ENCODE measurements at places on chromosomes 12 and 14.

DNA sequence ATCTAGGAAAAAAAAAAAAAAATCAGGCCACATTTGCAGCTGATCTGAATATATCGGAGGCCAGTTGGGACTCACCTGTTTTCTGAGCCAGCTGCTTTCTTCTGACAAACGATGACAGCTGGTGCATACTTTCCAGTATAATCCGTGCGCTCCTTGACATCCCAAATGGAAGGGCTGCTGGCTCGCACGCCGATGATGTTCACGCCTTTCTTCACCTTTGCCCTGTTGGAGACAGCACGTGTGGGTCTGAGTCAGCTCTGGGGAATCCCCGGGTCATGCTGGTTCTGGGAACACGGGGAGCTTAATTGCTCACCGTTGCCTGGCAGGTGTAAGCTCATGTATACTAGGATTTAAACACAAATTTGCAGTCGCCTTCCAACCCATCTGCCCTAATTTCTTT lies 372.8 kb downstream of the TMEM132D start:
- DNase-seq, result peak; percentile 72

DNA sequence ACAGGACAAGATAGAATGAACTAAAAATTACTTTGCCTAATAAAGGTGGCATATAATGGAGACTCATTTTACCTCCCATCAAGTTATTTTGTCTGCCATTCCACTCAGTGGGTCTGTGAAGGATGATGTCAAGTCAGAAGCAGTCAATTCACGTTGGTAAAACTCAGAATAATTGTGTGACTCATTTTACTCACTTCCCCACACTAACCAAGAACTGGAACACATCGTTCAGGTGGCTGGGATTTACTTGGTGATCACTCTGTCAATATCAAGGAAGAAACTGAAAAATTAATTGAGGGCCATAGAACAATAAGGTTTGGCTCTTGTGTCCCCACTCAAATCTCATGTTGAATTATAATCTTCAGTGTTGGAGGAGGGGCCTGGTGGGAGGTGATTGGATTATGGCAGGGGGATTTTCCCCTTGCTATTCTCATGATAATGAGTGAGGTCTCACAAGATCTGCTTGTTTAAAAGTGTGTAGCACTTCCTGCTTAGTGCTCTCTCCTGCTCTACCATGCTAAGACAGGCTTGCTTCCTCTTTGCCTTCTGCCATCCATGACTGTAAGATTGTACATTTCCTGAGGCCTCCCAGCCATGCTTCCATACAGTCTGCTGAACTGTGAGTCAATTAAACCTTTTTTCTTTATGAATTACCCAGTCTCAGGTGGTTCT lies 35.7 kb upstream of the GTF2A1 start:
- DNase-seq, result no peak

- no peak for DNase-seq
These were observed 8.5 kb downstream of the CDCA4 start for GRCh38 chr14:105012171-105012985.

GRCh38 chr14:93430315-93431035 lies at the start of gene UNC79:
Gene UNC79 (plus strand): TSS chr14:93430939. CDS start chr14:93431030, 91 bp downstream.
- DNase-seq, result peak; percentile 80

- DNase-seq, result no peak
These were observed 8.9 kb downstream of the TGFB3 start for GRCh38 chr14:75972801-75973421.

GRCh38 chr14:77843651-77844050 lies 43.7 kb downstream of the ADCK1 start:
- no peak for DNase-seq

DNA sequence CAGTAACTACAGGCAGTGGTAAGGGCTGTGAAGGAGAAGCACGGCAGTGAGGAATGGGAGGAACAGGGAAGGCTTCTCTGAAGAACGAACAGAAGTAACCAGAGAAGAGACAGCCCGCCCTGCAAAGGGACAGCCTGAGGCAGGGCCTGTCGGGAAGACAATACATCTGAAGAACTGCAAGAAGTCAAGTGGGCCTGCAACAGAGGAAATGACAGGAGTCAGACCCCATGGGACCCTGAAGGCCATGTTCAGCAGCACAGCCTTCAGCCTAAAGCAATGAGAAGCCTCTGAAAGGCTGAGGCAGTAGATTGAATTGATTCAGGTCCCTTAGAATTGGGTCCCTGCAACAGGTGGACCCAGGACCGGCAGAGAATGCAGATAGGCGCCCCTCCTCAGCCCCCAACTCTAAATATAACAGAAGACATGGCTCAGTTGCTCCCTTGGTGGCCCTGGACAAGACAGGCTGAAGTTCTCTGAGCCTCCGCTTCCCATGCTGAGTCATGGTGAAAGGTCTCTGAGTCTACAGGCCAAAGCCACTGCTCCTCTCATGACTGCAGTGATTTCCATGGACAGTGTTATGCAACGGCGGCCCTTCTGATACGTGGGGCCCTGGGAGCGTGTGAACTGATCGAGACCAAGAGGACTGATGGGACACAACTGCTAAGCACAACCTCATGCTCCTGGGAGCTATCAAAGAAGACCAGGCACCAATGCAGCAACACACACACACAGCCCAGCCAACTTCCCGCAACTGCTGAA lies 10.8 kb upstream of the ACTR6 start:
- no peak for DNase-seq

GRCh38 chr12:108689314-108690190 lies 41.8 kb downstream of the CORO1C start:
- DNase-seq, result no peak

GRCh38 chr12:106605254-106605653 lies 22.4 kb downstream of the RFX4 start:
- no peak for DNase-seq

GRCh38 chr14:69980457-69981425 lies 101.5 kb downstream of the SMOC1 start:
- DNase-seq, result peak; percentile 32

DNA sequence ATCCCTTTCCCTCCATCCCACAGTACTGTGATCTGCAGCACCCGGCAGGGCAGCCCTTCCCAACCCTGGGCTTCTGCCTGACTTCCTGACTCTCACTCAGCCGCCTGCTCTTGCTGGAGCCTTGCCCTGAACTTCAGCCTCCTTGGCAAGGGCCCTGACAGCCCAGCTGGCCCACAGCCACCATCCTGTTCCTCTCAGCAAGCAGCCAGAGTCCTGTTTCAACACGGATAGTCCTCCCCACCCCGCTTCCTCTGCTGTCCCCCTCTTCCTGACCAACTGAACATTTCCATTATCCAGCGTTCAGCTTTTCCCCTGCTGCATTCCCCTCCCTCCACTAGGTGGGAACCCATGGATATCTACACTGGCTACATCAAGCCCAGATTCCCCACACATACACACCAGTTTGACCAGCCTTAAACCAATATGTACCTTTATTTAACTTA lies 74.0 kb upstream of the MDM1 start:
- DNase-seq, result peak; percentile 43
